ENCODE measurements at places on chromosomes 1 and 21.
A peak's percentile ranks its signal among the peaks of the same experiment; 100 is the strongest.

DNA sequence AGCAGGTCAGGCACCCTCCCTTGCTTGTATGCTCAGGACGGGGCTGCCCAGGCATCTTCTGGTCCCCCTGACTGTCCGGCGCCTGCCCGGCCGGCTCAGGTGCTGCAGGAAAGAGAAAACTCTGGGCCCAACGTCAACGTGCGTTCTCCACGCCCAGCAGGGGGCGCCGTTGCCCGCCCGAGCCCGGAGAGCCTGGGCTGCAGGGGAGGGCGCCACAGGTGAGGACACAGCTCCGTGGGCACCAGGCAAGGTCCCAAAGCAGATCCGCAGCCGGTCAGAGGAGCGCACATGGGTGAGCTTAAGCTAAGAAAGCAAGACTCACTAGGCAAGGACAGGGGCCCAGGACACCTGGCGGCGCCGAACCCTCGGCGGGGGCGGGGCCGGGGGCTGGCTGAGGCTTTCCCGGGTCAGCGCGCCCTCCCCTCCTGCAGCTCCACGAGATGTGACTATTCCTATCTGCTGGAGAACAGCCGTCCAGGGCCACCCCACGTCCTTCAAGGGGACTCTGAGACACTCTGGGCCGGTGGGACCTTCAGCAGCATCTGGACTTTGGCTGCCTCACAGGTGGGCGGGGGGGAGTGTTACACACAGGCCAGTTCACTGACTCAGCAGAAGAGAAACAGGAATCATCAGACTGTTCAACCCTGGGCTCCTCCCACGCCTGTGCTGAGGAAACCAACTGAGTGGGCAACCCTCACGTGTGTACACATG is 29.3 kb downstream of the KRTAP10-1 start:
- DNase-seq, result no peak

GRCh38 chr21:14530592-14530991 is 15.5 kb downstream of the SAMSN1 start:
- no peak for DNase-seq

DNA sequence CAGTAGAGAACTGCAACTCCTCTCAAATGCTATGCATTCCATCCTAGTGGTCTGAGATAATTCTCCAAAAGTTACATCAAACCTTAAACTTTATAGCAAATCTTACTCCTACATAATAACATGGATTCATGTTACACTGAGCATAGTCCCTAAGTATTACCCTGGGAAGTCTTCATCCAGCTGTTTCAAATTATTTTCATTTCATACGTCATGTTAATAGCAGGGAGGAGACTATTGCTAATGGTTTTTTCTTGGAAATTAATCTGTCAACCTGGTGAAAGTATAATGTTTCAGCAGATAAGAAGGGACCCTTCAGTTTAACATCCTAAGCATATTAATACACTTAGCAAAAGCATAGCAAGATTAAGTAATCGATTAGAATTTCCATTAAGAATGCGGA is 318.1 kb downstream of the USP25 start:
- no peak for DNase-seq

DNA sequence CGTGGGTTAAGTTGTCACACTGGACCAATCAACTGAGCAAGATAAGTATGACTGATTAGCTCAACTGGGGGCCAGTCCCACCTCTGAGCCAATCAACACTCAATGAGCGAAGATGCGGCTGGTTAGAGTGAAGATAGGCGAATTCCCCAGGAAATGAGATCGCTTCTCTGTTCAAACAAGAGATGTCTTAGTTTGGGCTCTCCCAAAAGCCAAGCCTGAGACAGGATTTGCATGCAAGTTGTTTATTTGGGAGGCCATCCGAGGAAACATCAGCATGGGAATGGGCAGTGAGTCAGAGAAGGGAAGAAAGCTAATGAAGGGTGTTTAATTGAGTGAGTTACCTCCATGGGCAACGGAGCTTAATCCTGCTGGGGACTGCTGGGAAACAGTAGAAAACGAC is 4.9 kb upstream of the GJB5 start:
- no peak for DNase-seq

DNA sequence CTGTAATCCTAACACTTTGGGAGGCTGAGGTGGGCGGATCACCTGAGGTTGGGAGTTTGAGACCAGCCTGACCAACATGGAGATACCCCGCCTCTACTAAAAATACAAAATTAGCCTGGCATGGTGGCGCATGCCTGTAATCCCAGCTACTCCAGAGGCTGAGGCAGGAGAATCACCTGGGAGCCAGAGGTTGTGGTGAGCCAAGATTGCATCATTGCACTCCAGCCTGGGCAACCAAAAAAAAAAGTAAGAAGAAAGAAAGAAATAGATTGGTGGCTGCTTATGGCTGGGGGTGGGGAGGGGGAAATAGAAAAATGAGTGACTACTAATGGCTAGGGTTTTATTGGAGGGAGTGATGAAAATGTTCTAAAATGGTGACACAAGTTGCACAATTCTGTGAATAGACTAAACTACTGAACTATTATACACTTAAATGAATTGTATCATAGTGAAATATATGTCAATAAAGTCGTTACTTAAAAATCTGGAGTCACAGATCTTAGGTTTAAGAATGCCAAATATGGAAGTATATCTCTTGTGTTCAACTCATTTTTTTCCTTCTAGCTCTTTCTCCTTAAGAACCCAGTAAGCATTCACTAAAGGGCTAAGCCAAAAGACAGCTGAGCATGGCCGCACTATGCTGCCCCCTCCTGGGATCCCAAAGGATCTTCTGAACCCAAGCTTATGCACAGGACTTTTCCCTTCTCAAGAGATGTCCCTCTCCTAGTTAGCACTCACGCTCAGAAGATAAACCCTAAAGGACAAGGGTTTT is 3.2 kb upstream of the NPL start:
- no peak for DNase-seq

DNA sequence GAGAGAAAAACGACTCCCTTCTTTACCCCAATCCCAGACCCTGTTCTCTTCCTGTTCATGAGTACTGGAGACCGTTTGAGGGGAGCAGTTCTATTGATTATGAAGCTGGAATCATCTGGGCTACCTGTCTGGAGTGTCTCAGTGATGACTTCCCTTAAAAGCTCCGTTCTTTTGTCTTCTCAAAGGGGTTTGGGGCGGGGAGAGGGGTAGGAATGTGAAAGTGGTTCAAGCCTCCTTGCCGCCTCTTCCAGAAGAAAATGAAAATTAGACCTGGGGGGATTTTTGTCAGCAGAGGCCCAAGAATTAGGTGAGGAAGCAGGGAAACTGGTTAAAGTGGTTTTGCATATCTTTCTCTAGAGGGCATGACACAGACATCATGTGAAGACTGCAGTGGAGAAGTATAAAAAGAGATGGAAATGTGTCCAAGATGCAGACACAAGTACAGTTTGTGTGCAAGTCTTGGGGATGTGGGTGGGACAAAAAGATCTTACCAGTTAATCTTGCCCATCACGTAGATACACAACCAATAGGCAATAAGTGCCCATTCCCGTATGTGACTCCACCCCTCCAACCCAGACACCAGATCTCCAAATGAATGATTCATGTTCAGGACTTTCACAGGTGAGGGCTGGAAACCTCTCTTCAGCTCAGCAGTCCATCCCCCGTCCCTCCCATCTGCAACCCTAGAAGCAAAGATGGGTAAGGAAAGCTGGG is 470 bp upstream of the MTMR11 start:
- DNase-seq, result no peak

DNA sequence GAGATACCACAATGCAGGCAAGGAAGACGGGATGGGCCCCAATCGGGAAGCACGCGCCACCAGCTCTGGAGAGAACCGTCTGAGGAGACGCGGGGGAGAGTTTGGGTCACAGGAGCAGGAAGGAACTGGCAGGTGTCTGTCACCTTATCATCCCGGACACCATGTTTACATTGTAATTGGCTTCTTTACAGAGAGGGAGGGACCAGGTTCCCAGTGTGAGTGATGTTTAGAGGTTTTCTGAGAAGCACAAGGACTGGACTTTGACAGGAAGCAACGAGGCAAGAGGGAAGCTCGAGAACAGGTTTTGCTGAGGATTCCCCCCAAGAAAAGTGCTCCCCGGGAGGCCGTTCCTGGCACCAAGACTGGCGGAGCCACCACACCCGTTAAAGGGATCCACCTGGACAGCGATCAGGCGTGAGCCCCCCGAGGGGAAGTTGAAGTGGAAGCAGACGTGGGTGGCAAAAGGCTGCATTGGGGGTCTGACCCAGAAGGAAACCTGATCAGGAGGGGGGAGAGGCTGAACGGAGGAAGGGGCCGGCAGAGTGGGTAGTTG is 957 bp downstream of the EPS15 start:
- DNase-seq, result peak; percentile 69

- DNase-seq, result no peak
These were observed 93.8 kb upstream of the COL6A1 start for GRCh38 chr21:45887788-45888187.

DNA sequence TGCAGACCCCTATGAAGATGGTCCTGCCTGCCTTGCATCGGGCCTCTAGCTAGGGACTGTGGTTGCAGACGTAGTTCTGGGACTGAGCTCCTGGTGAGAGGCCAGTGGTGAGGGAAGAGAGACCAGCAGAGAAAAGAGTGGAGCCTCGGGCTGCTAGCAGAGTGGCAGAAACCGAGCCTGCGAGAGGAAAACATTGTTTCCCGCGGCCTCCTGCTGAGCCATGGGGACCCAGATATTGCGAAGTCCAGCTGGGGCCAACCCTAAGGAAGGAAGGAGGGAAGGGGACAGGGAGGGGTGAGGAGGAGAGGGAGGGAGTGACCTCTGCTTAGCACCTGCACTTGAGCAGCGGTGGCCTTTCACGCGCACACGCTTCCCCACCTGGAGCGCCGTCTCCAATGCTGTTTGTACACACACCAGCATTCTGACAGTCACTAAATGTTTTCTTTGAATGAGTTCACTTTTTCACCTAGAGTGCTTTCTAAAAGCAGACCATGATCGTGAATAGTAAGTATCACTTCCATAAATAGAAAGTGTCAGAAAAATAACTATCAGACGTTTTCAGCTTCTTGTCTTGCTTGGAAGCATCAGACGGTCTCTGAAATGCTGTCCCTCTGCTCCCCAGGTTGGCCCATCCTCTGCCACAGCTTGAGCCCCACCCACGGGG is 2.5 kb upstream of the FNDC10 start:
- no peak for DNase-seq

GRCh38 chr1:225224287-225224686 is 203.6 kb downstream of the LBR start:
- DNase-seq, result no peak

GRCh38 chr1:32047701-32048100 is 25.0 kb upstream of the TMEM39B start:
- no peak for DNase-seq

- DNase-seq, result no peak
These were observed 234.4 kb downstream of the LTN1 start for GRCh38 chr21:28758042-28758882.

GRCh38 chr1:67761091-67761490 is 72.2 kb downstream of the GNG12 start:
- no peak for DNase-seq

DNA sequence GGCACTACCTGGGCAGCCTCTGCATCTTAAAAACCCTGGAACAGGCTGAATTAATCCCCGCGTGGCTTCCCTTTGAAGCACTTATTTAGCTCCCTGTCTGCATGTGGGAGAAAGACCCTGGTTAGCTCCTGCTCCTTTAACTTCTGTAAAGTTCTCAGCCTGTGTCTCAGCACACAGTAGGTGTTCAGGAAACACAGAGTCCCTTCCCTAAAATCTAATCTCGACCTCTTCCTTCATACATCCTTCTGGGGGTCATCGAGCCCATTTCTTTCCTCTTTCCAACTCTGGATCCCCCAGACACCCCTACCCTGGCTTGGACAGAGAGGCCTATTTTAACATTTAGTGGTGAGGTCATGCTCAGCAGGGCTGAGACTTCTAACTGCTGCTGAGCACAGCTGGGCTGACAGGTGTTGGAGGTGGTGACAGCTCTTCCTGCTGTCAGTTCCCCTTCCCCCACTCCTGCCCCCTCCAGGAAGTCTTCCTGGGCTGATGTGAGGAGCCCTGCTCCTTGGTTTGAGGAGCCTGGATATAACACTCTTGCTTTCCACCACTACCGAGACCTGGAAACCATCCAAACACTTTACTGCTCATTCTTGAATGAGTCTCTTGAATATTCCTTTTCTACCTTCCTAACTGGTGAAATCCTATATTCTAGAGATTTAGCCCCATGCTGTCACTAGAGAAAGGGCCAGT is 5.3 kb downstream of the E2F2 start:
- no peak for DNase-seq

Measured in suprapubic skin (tissue), 4 donors.